ENCODE measurements at places on chromosomes 6 and 20. TPM values are rescaled to one million over a fixed set of nuclear protein-coding genes. Genes with fewer than 3 reads are reported as not detected.

The OLIG3 gene
- not detected for total RNA-seq

The F13A1 gene
- total RNA-seq, result not detected

The TRAPPC3L gene
- total RNA-seq, result not detected

The NKAPL gene
- total RNA-seq, result not detected

The APCDD1L gene
- not detected for total RNA-seq

The GNAS-AS1 gene
- 2.0 TPM for total RNA-seq

The DCBLD1 gene
- 7.6 TPM for total RNA-seq

The TSBP1 gene
- total RNA-seq, result not detected

The EPHA7 gene
- total RNA-seq, result not detected

The PBOV1 gene
- not detected for total RNA-seq

The ERVFRD-1 gene
- total RNA-seq, result 0.11 TPM

The FERMT1 gene
- total RNA-seq, result not detected

The CLVS2 gene
- total RNA-seq, result not detected

The CEBPB gene
- total RNA-seq, result 26.4 TPM

The GRIK2 gene
- total RNA-seq, result not detected

The PHACTR1 gene
- 43.1 TPM for total RNA-seq

The UNC93A gene
- not detected for total RNA-seq

The BIRC7 gene
- not detected for total RNA-seq

Data from naive thymus-derived CD4-positive, alpha-beta T cell (primary cell).